Panc1 (cell line): ENCODE measurements at places on chromosomes 4 and X. TPM values are rescaled to one million over a fixed set of nuclear protein-coding genes. Genes with fewer than 3 reads are reported as not detected.

The ADH4 gene
- 0.10 TPM for total RNA-seq

The AKAP4 gene
- not detected for total RNA-seq

DNA sequence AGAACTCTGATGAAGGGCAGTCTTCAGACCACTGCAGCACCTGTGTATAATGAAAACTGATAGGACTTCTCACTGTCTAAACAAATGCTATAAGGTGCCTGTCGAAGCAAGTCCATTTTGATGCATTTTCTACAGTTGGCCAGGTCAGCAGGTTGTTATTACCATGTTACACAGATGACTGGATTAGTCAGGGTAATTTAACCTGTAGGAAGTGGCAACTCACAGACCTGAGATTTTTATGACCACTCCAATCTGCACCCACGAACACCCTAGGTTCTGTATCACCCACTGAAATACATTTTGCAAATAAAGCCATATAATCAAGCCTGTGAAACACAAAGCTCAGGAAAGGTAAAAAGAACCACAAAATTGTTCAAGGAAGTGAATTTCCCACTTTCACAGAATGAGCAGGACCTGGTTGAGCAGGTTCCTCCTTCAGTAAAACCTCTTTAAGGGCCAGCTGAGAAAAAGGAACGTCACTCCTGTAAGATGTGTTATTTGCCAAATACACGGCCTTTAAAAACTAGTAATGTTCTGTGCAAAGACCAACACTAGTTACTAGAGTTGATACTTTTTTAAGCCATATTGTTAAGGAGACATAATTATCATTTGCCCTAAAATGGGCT, 12.7 kb downstream of the MAML3 start:
- no peaks in the 10 kb centered on the region for H3K36me3 ChIP-seq
- H3K4me3 ChIP-seq, result no peak overlapping the region
- peaks cover 37% of the 10 kb centered on the region for H3K4me1 ChIP-seq
- DNase-seq, result no peak

GRCh38 chrX:107205770-107206696, at the start of the genes DNAAF6 and NUP62CL:
Gene DNAAF6, plus strand, starts transcription at chrX:107206611. Its CDS starts 6,265 bp downstream, at chrX:107212876.
Gene NUP62CL, minus strand, starts transcription at chrX:107206433. Its CDS starts 31,287 bp downstream, at chrX:107175146.
- peak within 1 kb of the TSS; percentile 54 for H3K4me3 ChIP-seq
- DNase-seq, result peak; percentile 13
- no peak within 1 kb of the TSS for H3K27ac ChIP-seq
- no peaks in the 10 kb centered on the region for H3K4me1 ChIP-seq
- no peaks in the 10 kb centered on the region for H3K27me3 ChIP-seq

DNA sequence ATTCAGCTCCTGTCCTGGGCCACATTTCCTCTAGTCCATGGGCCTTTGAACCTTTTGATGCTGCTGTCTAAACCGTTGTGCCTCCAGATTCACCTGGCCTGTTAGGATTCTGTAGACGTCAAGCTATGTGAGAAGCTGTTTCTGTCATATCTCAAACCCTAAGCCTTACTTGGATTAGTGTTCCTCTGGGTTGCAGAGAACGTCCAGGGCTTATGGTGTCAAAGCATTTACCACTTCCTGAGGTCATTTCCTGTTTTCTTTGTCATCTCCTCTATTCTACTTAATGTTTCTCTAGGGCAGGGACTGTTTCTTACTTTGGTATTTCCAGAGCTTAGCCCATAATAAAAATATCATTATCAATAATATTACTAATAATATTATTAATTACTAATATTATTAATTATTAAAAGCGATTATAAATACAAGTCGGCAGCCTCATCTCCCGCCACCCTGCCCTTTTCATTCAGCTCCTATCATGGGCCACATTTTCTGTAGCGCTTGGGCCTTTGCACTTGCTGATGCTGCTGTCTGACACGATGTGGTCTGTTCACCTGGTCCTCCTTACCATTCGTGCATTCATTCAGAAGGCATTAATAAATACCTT, 19.1 kb downstream of the PRIMPOL start:
- no peaks in the 10 kb centered on the region for H3K4me1 ChIP-seq
- no peak overlapping the region for H3K27ac ChIP-seq
- no peaks in the 10 kb centered on the region for H3K36me3 ChIP-seq
- no peaks in the 10 kb centered on the region for H3K27me3 ChIP-seq
- no peak overlapping the region for H3K4me3 ChIP-seq
- DNase-seq, result no peak

DNA sequence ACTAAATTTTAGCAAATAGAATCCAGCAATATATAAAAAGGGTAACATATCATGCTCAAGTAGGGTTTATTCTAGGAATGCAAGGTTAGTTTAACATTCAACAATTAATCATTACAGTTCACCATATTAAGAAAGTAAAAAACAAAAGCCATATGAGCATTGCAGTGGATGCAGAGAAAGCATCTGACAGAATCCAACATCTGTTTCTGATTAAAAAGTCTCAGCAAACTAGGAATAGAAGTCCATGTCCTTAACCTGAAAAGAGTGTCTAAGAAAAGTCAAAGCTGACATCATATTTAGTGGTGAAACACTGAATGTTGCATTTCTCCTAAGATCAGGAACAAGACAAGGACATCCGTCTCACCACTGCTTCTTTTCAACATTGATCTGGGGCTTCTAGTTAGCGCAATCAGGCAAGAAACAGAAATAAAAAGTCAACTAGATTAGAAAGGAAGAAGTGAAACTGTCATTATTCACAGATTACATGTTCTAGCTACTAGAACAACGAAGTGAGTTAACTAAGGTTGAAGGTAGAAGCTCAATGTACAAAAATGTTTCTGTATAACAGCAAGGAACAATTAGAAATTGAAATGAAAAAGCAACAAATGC, 49.3 kb downstream of the MRPL1 start:
- no peak overlapping the region for H3K27ac ChIP-seq
- no peak for DNase-seq
- no peaks in the 10 kb centered on the region for H3K4me1 ChIP-seq
- H3K27me3 ChIP-seq, result no peaks in the 10 kb centered on the region
- H3K4me3 ChIP-seq, result no peak overlapping the region
